ENCODE measurements at places on chromosomes 7 and 10.

GRCh38 chr7:98203261-98203963 lies 7.8 kb upstream of the BHLHA15 start:
- peaks cover 8% of the 10 kb centered on the region for H3K27me3 ChIP-seq
- DNase-seq: peak; percentile 60
- H3K36me3 ChIP-seq: peaks cover 38% of the 10 kb centered on the region
- H3K27ac ChIP-seq: peak overlapping the region; percentile 95

DNA sequence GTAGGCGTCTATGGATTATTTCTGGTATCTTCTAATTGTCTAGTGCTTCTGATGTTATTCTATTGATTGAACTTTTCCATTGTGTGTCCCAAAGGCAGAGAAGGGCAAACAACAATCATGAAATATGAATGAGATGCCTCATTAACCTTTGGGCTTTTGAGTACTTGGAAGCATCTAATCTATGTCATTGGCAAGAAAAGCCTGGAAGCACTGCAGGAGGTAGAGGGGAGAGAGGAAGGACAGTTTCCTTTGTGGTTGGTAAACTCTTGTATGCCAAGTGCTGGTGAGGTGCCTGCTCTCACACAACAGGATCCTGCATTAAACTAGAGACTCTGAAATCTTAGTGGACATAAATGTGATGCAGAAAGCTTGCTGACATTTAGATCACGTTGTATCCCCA lies 155.2 kb upstream of the TPK1 start:
- H3K4me1 ChIP-seq: no peaks in the 10 kb centered on the region
- no peaks in the 10 kb centered on the region for H3K36me3 ChIP-seq
- no peaks in the 10 kb centered on the region for H3K27me3 ChIP-seq
- no peak overlapping the region for H3K27ac ChIP-seq
- H3K4me3 ChIP-seq: no peak overlapping the region

DNA sequence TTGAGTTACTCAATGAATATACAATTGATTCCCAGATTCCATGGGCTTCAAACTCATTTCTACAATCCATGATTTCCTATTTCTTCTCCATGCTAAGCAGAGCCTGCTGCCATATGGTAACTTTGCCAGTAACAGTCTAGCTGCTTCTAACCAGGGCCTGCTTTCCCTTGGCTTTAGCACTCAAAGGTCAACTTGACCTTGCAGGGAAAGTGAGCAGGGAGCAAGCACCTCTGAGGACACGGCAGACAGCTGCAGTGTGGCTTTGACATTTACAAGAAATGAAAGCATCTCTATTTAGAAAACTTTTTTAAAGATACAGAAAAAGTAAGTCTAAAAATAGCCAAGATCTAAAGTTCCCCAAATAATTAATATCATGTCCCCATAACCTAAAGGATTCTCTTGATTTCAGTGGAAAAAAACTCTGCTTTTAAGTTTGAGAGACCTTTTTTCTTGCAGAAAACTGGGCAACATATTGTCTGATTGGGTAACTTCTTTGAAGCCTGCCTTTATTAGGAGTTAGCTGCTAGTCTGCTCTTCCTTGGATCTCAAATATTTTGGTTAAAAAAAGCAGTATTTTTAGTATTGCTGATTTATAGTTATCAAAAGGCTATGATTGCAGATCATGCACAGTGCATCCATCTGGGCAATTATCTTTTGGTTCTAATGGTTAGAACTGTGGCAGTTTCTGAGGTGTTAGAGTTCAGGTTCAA lies 257.9 kb downstream of the AHR start:
- no peak overlapping the region for H3K4me3 ChIP-seq
- peaks cover 8% of the 10 kb centered on the region for H3K4me1 ChIP-seq
- no peak for DNase-seq

DNA sequence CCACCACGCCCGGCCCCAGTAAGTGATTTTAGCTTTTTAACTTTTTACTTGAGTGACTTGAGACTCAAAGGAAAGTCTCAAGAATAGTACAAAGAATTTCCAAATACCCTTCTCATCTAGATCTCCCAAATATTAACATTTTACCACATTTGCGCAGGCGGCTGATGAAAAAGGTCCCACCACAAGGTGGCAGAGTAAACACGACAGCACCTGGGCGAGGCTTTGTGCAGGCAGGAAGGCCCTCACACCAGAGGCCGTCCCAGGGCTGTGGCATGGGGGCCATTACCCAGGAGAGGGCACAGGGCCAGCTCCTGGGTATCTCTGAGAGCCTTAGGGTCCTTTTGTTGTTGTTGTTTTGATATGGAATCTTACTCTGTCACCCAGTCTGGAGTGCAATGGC lies 50.0 kb upstream of the WIPI2 start:
- H3K27me3 ChIP-seq: peaks cover 5% of the 10 kb centered on the region
- no peaks in the 10 kb centered on the region for H3K36me3 ChIP-seq
- peaks cover 14% of the 10 kb centered on the region for H3K4me1 ChIP-seq
- no peak overlapping the region for H3K27ac ChIP-seq

DNA sequence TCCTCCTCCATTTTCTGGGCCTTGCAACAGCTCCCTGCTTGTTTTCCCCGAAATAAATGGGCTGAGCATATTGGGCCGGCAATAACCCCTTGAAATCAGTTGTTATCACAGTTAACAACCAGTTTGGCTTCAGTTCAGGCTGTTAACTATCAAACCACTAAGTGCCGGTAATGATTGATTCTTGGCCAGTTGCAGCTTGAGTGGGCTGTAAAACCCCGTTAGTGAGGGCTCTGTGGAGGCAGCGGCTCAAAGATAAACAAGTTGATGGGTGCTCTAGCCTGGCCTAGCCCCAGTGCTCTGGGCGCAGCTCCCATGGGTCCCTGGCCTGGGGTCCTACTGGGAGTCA lies 8.3 kb downstream of the FGF8 start:
- no peak overlapping the region for H3K27ac ChIP-seq
- no peak for DNase-seq
- no peaks in the 10 kb centered on the region for H3K4me1 ChIP-seq
- H3K36me3 ChIP-seq: no peaks in the 10 kb centered on the region
- H3K27me3 ChIP-seq: peaks cover 52% of the 10 kb centered on the region
